ENCODE measurements at places on chromosomes 7 and 10.

DNA sequence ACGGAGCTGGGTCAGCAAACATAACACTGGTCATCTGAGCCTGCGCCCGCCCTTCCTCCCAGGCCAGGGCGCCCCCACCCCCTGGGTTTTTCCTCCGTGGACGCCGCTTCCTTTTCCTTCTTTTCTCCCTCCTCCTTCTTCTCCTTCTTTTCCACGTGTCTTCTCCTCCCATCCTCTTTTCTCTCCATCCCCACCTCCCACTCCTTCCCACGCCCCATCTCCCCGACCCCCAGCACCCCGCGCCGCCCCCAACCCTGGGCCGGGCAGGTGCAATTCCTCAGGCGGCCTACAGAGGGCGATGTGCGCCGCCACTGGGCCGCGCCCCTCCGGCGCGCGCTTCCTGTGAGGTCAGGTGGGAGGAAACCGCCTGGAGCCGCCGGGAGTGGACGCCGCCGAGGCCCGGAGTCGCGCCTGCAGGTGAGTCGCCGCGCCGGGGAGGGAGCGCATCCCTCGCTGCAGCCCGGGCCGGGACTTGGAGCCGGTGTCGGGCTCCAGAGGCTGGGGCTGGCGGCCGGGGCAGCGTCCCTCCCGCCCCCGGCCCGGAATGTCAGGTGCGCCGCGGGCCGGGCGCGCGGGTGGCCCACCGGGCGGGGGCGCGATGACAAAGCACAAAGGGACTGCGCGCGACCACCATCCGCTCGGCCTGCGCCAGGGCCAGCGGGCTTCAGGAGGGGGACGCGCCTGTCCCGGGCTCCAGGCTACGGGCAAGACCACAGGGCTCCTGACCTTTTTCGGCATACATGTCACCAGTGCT is at the start of gene FAM241B:
Gene FAM241B, plus strand, starts transcription at position 351 of the 754 bp plus-strand sequence. CDS start 1,497 bp downstream, outside the sequence.
- no peak for DNase-seq
- H3K27ac ChIP-seq, result peak within 1 kb of the TSS; percentile 48
- peaks cover 16% of the 10 kb centered on the region for H3K4me1 ChIP-seq
- H3K36me3 ChIP-seq, result peaks cover 4% of the 10 kb centered on the region
- peak within 1 kb of the TSS; percentile 88 for H3K4me3 ChIP-seq

DNA sequence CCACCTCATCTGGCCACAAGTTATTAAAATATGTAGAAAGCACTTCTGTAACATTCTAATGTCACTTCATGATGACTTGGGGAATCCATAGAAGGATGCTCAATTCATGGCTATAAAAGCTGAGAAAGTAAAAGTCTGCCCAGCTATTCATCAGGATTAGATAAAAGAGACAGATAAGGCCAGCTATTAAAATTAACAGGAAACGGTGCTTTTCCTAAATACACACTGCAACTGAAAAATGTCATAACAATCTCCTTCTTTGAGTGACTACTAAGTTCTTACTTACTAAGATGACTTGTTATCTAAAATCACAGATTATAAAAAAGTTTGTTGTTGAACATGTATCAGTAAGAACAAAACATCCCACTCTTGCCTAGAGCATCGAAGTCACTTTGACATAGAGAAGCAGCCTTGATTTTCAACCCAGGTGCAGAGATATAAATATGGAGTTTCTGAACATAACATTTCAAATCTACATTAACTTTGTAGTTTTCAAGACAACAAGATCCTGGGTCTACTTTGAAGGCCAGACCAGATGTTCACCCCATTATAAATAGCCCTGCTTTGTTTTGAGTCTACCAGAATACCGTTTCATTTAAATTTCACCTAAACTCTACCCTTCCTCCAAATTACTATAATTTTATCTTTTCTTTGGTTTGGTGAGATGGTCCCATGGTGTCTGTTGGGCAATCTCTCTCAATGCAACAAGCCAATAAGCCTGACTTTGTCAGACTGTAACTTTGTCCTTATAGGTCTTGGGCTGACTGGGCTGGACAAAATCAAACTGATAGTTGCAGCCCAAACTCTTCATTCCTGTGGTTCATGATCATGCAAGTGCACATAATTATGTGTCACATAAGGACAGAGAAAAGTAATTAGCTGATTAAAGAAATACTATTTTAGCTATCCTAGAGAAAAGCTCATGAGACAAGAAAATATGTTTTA is 24.0 kb downstream of the HYCC1 start:
- H3K4me3 ChIP-seq, result no peak overlapping the region
- H3K36me3 ChIP-seq, result peaks cover 2% of the 10 kb centered on the region
- H3K4me1 ChIP-seq, result peaks cover 3% of the 10 kb centered on the region
- H3K27me3 ChIP-seq, result no peaks in the 10 kb centered on the region
- H3K27ac ChIP-seq, result no peak overlapping the region
- no peak for DNase-seq

GRCh38 chr7:95201727-95202126 is 122.6 kb downstream of the PON1 start:
- H3K27ac ChIP-seq, result no peak overlapping the region
- H3K27me3 ChIP-seq, result no peaks in the 10 kb centered on the region
- DNase-seq, result no peak
- H3K36me3 ChIP-seq, result no peaks in the 10 kb centered on the region

DNA sequence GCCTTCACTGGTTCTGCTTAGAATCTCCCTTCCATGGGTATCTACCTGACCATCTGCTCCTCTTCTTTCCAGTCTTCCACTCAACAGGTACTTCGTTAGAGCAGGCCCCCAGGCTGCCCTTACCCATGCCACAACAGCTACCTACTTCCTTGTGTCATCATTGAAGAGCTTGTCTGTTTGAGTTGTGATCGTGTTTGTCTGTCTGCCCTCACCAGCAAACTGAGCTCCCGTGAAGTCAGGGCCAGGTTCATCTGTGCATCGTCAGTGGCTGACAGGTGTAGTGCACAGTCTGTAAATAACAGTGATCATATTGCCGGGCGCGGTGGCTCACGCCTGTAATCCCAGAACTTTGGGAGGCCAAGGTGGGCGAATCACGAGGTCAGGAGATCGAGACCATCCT is 5.0 kb downstream of the NIPSNAP2 start:
- H3K27ac ChIP-seq, result no peak overlapping the region
- H3K4me3 ChIP-seq, result no peak overlapping the region
- DNase-seq, result no peak
- H3K27me3 ChIP-seq, result no peaks in the 10 kb centered on the region
- H3K4me1 ChIP-seq, result no peaks in the 10 kb centered on the region
- H3K36me3 ChIP-seq, result no peaks in the 10 kb centered on the region

DNA sequence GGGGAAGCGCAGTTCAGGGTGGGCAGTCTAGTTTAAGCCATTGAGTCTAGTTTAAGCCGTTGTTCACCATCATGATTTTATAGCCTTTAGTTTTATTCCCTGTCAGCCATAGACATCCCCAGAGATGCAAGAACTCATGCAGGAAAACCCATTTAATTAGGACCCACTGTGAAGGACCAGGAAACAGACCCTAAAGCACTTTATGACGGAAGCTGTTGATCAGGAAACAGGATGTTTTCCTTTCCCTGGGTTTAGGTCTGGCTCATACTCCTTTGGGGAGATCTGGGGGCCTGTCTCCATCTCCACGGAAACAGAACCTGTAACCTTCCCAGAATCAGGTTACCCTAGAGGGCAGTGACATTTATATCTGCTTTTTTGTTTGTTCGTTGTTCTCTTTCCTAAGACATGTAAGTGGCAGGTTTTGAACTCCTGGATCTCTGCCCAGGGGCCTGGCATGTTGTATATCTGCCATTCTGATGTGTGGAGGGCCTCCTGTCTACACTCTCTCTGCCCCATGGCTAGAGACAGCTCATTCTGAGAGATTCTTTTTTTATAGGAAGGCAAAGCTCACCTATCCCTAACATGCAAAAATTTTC is 657.2 kb upstream of the GALNT17 start:
- no peak overlapping the region for H3K27ac ChIP-seq
- peaks cover 12% of the 10 kb centered on the region for H3K4me1 ChIP-seq
- no peak overlapping the region for H3K4me3 ChIP-seq

DNA sequence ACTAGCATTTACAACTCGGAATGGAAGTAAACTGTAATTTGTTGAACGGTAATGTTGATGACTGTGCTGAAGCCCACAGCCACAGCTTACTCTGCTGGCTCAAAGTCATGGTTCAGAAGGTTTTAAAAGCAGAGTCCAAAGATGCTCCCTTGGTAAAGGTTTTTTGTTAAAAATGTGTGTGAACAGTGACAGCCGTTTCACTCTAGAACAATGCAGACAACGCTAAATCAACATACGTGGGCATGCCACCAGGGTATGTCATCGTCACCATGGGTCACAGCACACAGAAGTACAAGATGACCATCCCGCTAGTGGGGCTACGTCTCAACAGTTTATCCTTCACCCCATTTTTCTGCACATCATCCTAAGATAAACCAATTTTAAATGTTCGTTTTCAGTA is 106.5 kb upstream of the LANCL2 start:
- peaks cover 10% of the 10 kb centered on the region for H3K4me1 ChIP-seq
- no peaks in the 10 kb centered on the region for H3K36me3 ChIP-seq
- H3K27me3 ChIP-seq, result no peaks in the 10 kb centered on the region
- no peak overlapping the region for H3K27ac ChIP-seq
- no peak for DNase-seq

DNA sequence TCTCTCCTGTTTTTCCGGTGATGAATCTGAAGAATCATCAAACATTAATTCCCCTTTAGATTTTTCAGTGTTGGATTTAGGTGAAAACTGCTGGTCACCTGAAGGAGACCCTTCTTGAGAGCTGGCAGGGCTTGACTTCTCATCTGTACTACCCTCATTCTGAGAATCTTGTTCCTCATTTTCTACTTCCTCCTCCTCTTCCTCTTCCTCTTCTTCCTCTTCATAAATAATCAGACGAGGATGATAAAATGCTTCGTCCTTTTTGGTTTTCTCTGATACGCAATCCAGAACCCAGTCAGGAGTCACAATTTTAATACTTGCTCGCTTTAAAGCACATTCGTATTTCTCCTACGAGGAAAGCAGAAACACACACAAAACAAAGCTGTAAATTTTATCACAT is 26.9 kb downstream of the PAXIP1 start:
- H3K36me3 ChIP-seq, result no peaks in the 10 kb centered on the region
- no peaks in the 10 kb centered on the region for H3K4me1 ChIP-seq
- DNase-seq, result no peak
- no peak overlapping the region for H3K4me3 ChIP-seq

GRCh38 chr7:27162561-27163287 is 2.6 kb downstream of the HOXA9 start:
- no peak overlapping the region for H3K4me3 ChIP-seq
- no peak overlapping the region for H3K27ac ChIP-seq
- DNase-seq, result no peak
- H3K4me1 ChIP-seq, result peaks cover 28% of the 10 kb centered on the region
- H3K36me3 ChIP-seq, result no peaks in the 10 kb centered on the region

DNA sequence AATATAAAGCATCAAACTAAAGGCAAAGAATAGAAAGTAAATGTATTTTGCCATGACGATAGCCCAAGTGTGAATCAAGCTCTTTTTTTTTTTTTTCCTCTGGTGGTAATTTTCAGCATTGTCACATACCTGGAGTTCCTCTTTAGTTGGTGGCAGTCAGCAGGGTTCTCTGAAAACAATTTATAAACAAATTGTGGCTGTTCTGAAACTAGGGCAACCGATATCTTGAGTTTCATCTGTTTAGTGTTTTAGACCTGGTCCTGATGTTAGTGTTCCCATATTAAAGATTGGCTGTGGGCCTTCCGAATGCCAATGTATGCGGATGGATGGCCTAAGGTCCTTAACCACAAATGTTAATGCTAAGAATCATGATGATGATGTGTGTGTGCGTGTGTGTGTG is 713.1 kb downstream of the GATA3 start:
- H3K4me1 ChIP-seq, result no peaks in the 10 kb centered on the region
- H3K36me3 ChIP-seq, result no peaks in the 10 kb centered on the region
- DNase-seq, result no peak

DNA sequence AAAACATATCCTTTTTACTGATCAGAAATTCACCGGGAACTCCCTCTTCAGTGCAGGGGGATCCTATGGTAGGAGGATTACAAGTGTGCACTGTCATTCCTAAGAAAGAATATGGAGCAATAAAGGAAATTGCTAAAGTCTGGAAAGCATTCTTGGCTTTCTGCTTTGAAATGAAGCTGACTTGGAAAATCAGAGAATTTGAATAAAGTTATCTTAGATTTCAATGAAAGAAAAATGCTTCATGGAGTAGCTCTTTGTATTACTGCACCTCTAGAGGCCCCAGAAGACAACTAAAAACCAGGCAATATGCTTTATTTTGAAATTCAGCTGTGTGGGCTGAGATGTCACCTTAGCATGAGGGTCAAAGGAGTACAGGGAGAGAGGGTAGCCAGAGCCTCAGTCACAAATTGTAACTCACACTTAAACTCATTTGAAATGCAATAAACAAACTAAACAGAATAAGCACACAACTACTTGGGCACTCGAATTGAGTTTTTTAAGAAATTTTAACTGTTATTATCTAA is 102.5 kb downstream of the IMMP2L start:
- H3K27me3 ChIP-seq, result no peaks in the 10 kb centered on the region
- no peak overlapping the region for H3K27ac ChIP-seq
- peaks cover 9% of the 10 kb centered on the region for H3K4me1 ChIP-seq
- no peaks in the 10 kb centered on the region for H3K36me3 ChIP-seq

DNA sequence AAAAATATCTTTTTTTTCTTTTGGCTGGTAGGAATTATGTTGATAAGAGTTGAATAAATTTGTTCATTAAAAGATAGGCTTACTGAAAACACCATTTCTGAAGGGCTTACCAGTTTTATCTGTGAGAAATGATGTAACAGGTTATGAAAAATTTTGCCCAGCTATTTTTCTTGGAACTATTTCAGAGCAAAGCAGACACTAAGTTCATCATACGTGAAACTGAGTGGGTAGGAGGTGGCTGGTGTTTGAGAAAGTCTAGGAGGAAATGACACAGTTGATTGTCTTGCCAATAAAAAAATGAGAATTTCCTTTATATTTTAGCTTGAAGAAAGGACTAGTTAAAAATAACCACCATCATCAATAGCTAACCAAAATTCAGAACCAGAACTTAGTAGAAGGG is 6.2 kb upstream of the MRC1 start:
- H3K4me3 ChIP-seq, result no peak overlapping the region
- H3K27ac ChIP-seq, result no peak overlapping the region
- H3K36me3 ChIP-seq, result no peaks in the 10 kb centered on the region

- no peaks in the 10 kb centered on the region for H3K27me3 ChIP-seq
- no peak overlapping the region for H3K4me3 ChIP-seq
- H3K36me3 ChIP-seq, result no peaks in the 10 kb centered on the region
Measured at GRCh38 chr10:104966563-104967297, 325.6 kb downstream of the SORCS3 start.

DNA sequence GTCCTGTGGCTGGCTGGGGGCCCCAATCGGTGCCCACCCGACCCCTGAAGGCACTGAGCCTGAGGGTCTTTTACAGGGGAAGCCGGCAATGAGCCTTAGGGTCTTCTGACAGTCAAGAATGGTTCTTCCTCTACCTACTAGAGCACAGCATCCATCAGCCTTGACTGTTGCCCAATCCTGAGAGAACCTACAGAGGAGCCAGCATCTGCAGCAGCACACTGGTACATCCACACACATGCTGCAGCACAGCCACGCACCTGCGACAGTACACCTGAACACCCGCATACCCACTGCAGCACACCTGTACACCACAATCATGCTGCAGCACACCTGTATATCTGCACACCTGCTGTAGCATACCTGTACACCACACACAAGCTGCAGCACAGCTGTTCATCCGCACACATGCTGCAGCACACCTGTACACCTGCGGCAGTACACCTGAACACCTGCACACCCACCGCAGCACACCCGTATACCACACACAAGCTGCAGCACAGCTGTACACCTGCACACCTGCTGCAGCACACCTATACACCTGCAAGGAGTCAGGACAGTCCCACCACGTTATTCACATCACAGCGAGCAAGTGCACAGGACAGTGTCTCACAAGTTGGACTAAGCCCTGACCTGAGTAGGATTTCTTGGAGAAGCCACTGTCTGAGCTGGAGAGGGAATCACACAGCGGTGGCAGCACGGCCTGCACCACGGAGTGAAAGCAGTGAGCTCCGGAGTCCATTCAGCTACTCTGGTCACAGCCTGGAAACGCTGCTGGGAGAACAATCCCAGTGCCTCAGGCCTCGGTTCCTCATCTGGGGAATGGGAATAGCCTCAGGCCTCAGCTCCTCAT is 56.4 kb downstream of the VIPR2 start:
- H3K4me1 ChIP-seq, result peaks cover 22% of the 10 kb centered on the region
- H3K27me3 ChIP-seq, result no peaks in the 10 kb centered on the region
- no peak overlapping the region for H3K27ac ChIP-seq

Data from thoracic aorta (tissue), 2 donors.